ENCODE measurements at places on chromosomes 16 and 17.

- peak; percentile 66 for DNase-seq
Observed at GRCh38 chr17:82230609-82231311, 1.9 kb downstream of the SLC16A3 start.

GRCh38 chr17:30278032-30278431, 13.7 kb downstream of the BLMH start:
- no peak for DNase-seq

- DNase-seq = no peak
Observed at GRCh38 chr16:2095918-2096582, 39.6 kb downstream of the PKD1 start.

GRCh38 chr17:61734466-61734865, 128.9 kb downstream of the BRIP1 start:
- DNase-seq = no peak

DNA sequence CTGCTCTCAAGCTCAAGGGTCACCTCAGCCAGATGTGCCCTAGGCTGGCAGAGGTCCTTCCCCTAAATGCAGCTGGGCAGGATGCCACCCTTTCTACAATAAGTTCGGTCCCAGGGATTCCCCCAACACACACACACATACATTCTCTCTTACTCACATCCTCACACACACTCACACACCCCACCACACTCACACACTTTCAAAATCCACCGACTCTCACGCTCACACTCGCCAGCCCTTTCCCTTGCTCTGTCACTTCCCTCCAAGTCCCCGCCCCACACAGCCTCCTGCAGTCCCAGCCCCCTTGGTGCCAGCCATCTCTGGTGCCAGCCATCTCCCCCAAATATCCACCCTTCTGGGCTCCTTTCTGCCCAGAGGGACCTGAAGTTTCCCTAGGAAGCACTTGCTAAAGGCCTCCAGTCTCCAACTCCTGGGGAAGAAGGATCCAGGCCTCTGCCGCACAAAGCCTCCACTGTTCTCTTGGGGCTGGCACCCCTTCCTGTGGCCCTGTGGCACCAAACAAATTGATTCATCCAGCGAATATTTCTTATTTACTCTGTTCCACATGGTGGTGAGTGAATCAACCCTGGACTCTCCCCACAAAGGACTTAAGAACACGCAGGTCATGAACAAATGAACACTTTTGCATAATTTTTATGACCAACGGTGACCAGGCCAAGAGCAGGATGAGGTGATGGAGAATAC, 3.8 kb upstream of the USP36 start:
- no peak for DNase-seq

- DNase-seq = no peak
Observed at GRCh38 chr17:36941265-36942010, 4.2 kb downstream of the LHX1 start.

GRCh38 chr17:9512323-9513168, 63.1 kb downstream of the STX8 start:
- DNase-seq = no peak

GRCh38 chr16:68031951-68032350, 8.9 kb downstream of the DUS2 start:
- DNase-seq = no peak

- peak; percentile 24 for DNase-seq
Observed at GRCh38 chr17:81641825-81642489, 5.0 kb downstream of the TSPAN10 start.

DNA sequence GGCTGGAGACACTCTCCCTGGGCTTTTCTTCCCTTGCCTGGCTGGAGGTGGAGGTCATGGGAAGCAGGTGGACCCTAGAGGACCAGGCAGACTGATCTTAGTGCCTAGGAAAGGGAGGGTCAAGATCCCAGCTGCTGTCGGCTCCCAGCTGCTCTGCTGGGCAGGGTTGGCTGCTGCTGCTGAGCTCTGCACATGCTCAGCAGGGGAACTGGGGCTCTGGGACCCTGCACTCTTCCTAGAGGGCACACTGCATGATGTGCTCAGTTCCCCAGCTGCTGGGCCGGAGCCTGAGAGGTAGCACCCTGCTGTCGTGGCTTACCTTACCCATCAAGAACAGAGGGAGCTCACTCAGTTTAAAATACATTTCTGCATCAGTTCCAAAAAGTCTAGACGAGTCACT, 34.3 kb downstream of the VAC14 start:
- DNase-seq = no peak

DNA sequence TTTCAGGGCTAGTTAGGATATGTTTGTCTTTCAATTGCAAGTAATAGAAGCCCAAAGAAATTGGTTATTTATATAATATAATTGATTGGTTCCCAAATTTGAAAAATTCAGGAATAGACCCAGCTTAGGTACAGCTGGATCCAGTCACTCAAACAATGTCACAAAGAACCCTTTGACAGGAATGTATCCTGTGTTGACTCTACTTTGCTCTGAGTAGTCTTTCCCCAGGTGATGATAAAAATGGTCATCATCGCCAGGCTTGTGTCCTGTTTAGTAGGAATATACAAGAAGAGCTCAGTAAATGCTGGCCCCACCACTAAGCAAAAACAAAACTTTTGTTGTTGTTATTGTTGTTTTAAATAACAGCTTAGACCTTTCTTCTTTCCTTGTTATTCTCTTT, 35.0 kb downstream of the MAPT start:
- no peak for DNase-seq

DNA sequence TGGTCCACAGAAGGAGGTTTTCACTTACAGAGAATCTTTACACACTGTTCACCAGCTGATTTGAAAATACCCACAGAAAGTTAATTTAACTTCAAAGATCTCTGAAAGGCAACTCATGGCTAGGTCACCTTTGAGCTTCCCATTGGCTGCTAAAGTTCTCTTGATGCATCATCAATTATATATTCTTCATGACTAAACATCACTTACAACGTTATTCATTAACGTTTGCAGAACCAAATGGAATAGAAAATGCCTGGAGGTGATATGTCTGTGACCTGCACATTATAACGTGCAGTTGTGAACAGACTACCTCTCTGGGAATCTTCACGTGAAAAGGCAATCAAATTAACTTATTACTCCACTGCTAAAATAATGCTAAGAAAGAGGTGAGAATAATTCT, 238.5 kb downstream of the ZFHX3 start:
- DNase-seq = no peak

- DNase-seq = no peak
Observed at GRCh38 chr16:2465653-2466415, 5.3 kb upstream of the NTN3 start.

DNA sequence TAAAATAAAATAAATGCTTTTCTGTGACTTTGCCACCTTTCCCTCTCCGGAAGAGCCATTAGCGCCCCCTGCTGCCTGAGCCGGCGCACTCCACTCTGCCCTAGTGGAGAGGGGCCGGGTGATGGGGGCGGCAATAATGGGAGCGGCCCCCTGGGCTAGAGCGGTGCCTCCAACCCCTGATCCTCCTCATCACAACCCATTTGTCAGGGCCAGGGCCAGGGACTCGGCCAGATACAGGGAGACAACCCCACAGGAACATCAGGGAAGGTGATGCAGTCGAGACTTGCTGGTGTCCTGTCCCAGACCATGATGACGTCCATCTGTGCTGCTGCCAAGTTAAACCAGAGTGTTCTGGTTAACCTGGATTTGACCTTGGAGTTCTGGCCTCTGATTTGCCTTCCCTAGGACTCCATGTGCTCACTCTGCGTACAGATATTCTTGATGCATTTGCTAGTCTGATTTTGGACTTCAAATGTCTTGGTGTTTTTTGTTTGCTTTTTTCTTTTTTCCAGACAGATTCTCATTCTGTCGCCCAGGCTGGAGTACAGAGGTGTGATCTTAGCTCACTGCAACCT, 46.1 kb upstream of the BPTF start:
- no peak for DNase-seq

- no peak for DNase-seq
Observed at GRCh38 chr17:72176516-72176851, 55.7 kb downstream of the SOX9 start.

- peak; percentile 9 for DNase-seq
Observed at GRCh38 chr17:57747221-57748017, 2.3 kb upstream of the CCDC182 start.

GRCh38 chr17:62692159-62692651, 64.7 kb downstream of the MRC2 start:
- no peak for DNase-seq

GRCh38 chr17:7880076-7880868, 8.3 kb upstream of the CHD3 start:
- DNase-seq = no peak

GRCh38 chr17:5466295-5466694, 2.5 kb downstream of the DHX33 start:
- no peak for DNase-seq

DNA sequence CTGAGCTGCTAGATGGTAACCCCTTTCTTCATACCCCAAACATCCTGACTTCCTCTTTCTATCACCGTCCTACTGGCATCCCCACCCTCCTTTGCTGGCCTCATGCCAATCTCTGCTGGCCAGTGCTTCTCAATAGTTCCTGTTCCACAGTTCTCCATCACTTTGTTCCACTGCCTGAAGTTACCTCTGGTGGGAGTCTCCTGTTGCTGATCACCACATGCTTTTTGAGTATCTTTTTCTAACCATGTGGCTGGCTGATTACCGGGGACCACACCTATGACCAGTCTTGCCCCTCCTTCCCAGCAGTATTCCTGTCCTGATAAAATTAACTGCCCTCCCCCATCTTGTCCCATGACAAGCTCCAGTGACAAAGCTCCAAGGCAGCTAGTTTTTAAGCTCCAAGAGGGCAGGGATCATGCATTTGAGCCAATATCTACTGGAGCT, 380.4 kb upstream of the CCL2 start:
- DNase-seq = no peak

DNA sequence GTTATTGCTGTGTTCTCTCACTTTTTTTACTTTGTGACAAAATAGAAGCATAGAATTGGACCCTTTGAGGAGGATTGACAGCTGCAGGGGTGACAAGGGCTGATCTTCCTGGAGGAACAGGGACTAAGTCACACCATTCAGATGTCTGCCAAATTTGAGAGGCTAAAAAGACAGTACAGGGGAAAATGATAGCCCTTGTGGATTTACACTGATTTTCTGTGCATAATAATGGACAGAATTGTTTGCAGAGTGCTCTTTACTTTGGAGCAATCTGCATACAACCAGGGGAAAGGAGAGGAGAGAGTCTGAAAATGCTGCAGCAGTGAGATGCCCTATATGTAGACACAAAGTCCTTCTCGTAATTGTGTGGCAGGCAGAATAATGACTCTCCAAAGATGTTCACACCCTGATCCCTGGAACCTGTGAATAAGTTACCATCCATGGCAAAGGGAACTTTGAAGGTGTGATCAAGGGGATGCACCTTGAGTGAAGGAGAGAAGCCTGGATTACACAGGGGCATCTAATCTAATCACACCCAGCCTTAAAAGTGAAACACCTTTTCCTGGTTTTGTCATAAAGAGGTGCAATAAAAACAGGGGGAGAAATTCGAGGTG, 221.4 kb upstream of the CPHXL start:
- DNase-seq = no peak

- DNase-seq = no peak
Observed at GRCh38 chr17:82961366-82962162, 117.8 kb upstream of the METRNL start.

GRCh38 chr17:34382621-34383124, 19.6 kb upstream of the CCL1 start:
- DNase-seq = no peak

- no peak for DNase-seq
Observed at GRCh38 chr16:21600031-21600773, 825 bp downstream of the METTL9 start.

GRCh38 chr17:42695500-42695899, 13.2 kb downstream of the CNTNAP1 start:
- no peak for DNase-seq

- DNase-seq = no peak
Observed at GRCh38 chr17:79775632-79776031, 2.3 kb upstream of the CBX2 start.

- no peak for DNase-seq
Observed at GRCh38 chr17:45248132-45248957, 13.5 kb downstream of the SPATA32 start.

DNA sequence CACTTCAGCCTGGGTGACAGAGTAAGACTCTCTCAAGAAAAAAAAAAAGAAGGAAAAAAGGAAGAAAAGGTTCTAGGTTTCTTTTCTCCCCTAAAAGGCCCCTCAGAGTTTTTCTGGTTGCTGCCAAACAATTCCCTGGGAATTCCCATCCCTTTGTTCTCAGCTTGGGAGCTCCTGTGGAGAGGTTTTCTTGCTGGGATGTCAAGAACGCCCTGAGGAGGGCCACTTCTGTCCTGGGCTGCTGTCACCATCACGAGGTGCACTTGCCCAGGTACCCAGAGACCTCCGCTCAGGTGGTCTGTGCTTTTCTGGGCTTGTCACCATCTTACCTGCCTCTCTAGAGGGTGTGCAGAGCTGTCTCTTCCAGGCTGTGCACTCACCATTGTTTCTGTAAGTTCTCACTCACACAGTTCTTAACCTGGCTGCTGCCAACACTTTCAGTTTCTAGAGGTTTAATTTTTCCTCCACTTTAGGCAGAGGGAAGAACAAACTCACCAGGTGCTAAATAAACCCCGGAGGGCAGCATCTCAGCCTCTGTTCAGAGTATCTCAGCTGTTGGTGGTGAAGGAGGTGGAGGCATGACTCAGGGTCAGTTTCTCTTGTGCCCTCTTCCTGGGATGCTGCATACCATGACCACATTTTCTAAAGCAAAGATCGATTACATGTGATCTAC, 2.4 kb upstream of the COX6A2 start:
- no peak for DNase-seq

DNA sequence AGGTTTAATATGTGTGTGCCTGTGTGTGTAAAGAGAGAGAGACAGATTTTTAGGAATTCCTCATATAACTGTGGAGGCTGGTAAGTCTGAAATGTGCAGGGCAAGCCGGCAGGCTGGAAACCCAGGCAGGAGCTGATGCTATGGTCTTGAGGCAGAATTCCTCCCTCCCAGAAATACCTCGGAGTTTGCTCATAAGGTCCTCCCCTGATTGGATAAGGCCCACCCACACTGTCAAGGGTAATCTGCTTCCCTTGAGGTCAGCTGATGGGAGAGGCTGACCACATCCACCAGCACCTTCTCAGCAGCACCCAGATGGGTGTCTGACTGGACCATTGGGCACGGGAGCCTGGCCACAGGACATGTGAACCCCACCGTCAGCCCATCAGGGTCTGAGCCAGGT, 42.4 kb downstream of the C16orf95 start:
- DNase-seq = no peak

- no peak for DNase-seq
Observed at GRCh38 chr16:50386774-50387173, 18.0 kb upstream of the BRD7 start.
